EL (cell line): ENCODE measurements at places on chromosomes 7 and 10.

- DNase-seq: no peak
Observed at GRCh38 chr10:84632866-84633265, 304.5 kb downstream of the CCSER2 start.

DNA sequence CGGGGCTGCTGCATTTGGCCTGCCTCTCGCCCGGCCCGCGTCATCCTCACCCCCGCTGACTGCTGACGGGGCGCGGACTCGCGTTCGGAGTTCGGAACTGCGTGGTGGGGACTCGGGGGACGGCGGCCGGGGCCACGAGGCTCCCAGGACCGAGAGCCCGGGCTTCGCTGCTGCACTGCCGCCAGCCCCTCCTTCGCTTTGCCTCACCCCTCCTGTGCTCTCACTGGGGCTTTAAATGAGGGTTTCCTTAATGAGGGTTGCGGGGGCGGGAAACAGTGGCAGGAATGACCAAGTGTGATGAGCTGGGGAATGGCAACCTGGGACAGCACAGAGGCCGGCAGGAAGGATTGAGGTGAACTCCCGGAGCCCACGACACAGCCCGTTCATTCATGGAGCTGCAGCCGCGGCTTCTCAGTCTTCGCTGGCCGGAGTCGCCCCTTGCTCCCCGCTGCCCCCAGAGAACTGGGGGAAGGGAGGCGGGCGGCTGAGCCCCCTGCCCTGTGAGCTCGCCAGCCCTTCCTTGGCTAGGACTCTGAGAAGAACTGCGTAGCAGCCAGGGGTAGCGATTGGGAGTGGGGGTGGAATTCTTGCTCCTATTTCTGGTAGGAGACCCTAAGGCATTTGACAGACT lies 1.5 kb upstream of the LRRC4 start:
- peak; percentile 13 for DNase-seq

- no peak for DNase-seq
Observed at GRCh38 chr10:13475124-13475523, 53.7 kb downstream of the BEND7 start.

- DNase-seq: peak; percentile 31
Observed at GRCh38 chr10:89296220-89296648, 5.6 kb upstream of the IFIT2 start.

- no peak for DNase-seq
Observed at GRCh38 chr10:26318672-26319071, 102.1 kb downstream of the GAD2 start.

GRCh38 chr10:101624526-101625102 lies 36.5 kb downstream of the DPCD start:
- DNase-seq: no peak

DNA sequence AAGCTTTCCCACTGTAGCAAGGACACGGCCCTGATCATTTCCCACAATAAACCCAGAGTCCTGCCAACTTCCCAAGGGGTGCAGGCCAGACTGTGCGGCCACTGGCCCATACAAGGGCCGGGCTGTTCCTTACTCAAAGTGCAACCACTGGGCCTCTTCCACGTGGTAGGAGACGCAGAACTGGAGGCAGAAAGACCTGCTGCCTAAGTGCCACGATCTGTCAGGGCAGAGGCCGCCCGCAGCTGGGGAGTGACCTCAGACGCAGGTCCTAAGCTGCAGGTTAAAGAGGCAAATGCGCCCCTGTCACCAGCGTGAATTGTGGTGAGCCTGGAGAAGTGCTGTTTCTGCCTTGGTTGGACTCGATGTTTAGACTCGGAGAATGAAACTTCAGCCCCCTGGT lies 26.2 kb downstream of the GPER1 start:
- DNase-seq: no peak

GRCh38 chr10:88012641-88013040 lies 149.2 kb downstream of the PTEN start:
- no peak for DNase-seq

- no peak for DNase-seq
Observed at GRCh38 chr7:18400726-18401125, 94.8 kb upstream of the HDAC9 start.

DNA sequence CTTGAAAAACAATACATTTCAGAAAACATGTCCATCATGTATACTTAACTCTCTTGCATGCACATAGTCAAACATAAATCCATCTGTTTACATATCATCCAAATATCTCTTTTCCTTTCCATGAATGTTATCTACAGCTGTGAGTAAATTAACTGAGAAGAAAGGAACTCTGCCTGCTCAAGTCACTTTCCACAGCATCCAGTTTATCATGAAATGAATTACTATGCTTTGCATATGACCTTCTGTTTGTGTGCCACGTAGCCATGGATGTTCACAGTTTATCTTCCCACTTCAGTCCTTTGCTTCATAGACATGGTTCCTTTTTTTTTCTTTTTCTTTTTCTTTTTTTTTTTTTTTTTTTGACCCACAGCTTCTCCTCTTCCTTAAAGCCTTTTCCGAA lies 39.6 kb downstream of the BZW2 start:
- no peak for DNase-seq

- peak; percentile 33 for DNase-seq
Observed at GRCh38 chr7:157432957-157433576, 96.3 kb downstream of the DNAJB6 start.
